Stimulated activated CD8-positive, alpha-beta memory T cell treated with anti-CD3 and anti-CD28 coated beads, Interleukin-7, amount 100 ng/mL, for 48 hours (primary cell): ENCODE measurements at places on chromosomes 12 and 14.

DNA sequence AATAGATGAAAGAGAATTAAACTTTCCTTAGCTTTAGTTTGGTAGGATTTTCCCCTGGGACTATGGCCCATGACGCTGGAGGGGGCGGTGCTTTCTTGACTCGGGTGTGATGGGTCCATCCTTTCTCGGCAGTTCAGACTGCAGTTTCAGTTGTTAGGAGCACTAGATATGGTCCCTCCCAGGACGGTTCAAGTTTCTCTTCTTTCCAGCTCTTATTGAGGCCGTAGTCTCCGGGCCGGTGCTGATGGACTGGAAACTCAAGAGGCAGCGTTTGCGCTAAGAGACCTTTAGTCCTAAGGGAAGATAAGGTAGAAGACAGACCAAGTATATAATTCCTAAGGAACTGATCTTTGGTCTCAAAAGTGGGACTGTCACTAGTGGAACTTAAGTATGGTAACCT lies 111.2 kb downstream of the RIN3 start:
- DNase-seq, result no peak

DNA sequence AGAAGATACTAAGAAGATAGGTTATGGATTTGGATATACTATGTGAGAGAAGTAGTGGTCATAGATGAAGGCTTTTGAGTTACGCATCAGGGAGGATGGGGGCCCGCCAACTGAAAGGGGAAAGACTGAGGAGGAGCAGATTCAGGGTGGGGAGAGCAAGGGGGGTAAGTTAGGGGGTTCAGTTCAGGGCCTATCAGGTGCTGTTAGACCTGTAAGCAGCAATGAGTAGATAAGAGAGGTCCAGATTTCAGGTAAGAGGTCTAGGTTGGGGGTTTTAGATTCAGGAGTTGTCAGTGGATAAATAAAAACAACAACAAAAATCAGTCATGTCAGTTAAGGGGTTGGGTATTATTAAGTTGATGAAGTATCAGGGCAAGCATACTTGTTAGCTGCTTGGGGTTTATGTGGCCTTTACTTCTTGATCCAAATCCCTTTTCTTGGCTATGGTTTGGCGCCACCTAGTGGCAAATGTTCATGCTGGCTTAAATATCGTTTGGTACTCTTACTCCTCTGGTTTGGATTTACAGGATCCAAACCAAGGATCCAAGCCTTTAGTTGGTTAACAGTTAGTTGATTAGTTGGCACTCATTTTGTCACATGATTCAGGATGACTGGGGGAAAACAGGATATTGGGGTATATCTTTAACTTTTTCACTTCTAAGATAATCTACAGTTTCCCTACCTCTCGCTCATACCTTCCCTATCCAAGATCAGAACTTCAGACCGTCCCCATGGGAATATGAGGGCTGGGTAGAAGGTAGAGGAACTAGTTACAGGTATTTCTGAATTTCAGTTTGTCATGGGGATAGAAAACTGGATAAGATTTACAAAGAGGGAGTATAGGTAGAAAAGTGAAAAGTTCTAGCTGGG lies 65.1 kb downstream of the PCNX1 start:
- DNase-seq, result peak; percentile 70

DNA sequence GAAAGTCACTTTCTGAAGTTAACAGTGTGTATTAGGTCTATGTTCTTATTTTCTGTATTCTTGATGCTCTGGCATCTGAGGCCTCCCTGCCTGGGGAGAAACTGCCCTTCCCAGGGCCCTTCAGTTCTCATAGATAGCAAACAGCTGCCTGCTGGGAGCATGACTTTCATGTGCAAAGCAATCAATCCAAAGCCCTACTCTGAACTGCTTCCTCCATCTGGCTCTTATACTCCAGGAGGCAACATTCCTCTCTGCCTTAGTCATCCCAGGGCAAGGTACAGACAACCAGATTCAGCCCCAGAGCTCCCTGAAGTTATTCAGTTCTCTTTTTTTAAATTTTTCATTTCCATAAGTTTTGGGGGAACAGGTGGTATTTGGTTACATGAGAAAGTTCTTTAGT lies 41.7 kb upstream of the RIN3 start:
- no peak for DNase-seq

DNA sequence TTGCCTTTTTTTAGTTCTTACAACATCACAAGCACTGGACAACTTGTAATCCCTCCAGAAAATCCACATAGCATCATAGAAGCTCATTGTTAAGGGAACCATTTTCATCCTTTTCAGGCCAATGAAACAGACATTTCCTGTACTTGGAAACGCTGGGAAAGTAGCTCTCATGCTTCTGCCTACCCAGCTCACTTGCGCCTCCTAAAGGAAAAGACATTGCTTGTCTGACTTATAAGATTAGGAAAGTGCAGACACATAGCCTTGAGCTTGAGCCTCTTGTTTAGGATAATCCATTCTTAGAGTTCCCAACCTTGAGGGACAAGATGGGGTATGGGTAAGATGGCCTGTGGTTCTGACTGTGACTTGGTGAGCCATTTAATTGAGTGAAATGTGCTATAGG lies 589.5 kb downstream of the NOVA1 start:
- no peak for DNase-seq

DNA sequence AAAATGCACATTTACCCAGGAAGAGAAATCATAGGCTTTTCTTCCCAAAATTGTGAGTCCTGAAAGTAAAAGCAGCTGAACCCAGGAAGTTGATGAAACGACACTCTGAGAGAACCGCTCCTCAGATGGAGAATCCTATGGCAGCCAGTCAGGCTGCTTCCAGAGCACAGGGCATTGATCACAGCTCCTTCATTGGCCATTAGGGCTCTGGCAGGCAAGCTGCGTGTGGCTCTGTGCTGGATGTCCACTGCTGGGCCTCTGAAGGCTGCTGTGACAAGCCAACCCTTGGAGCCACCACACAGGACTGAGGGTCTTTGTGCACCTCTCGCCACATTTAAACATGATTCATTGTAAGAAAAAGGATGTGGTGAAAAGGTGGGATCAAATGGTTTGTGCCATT lies 89.4 kb downstream of the EXOC5 start:
- DNase-seq, result no peak

DNA sequence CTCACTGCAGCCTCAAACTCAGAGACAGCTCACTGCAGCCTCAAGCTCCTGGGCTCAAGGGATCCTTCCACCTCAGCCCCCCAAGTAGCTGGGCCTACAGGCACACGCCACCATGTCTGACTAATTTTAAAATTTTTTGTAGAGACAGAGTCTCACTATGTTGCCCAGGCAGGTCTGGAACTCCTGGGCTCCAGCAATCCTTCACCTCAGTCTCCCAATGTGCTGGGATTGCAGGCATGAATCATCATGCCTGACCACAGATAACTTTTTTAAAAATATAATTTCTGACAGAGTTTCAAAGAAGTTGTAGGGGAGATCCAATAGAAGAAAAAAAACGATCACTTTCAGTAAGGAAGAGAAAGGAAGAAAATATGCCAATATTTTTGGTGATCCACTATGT lies 189.7 kb upstream of the CDKN3 start:
- DNase-seq, result no peak

- DNase-seq, result no peak
Observed at GRCh38 chr12:124323771-124324530, 29.1 kb downstream of the RFLNA start.

- DNase-seq, result no peak
Observed at GRCh38 chr14:71729596-71729995, 202.6 kb upstream of the RGS6 start.

DNA sequence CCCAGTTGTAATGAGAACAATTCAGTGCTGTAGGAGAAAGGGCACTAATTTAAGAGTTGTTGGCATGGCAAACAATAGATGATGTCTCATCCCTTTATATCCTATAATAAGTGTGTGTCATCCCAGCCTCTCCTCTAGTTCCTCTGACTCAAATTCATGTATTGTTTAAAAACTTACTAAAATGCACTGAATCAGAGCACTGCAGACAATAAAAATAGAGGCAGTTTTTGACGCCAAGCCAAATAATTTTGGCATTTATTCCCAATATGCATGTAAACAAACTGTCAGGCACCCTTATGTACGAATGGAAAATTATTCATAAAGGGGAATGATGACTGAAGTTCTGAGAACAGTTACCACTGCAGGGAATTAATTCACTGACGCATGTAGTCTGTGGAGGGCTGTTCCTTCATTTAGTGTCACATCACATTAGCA lies 57.9 kb upstream of the TMX1 start:
- DNase-seq, result no peak

- DNase-seq, result no peak
Observed at GRCh38 chr14:24256960-24257359, 6.0 kb downstream of the TGM1 start.

- no peak for DNase-seq
Observed at GRCh38 chr14:94384342-94384741, 4.1 kb downstream of the SERPINA1 start.

DNA sequence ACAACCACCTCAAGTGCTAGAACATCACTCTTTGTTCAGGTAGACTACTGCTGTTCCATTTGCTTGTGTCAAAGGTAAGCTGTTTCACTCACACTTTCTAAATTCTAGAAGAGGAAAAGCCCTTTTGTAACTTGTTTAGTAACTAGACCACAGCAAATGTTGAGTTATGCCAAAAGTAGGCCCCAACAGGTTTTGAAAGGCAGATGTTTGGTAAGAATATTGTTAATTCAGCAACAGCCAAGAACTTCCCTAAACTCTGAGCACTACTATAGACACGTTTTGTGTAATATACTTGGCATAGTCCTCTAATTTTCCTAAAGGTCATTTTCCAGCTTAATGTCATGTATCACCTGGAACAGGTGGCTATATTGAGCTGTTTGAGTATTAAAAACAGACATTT lies 79.0 kb downstream of the DCAF5 start:
- no peak for DNase-seq

DNA sequence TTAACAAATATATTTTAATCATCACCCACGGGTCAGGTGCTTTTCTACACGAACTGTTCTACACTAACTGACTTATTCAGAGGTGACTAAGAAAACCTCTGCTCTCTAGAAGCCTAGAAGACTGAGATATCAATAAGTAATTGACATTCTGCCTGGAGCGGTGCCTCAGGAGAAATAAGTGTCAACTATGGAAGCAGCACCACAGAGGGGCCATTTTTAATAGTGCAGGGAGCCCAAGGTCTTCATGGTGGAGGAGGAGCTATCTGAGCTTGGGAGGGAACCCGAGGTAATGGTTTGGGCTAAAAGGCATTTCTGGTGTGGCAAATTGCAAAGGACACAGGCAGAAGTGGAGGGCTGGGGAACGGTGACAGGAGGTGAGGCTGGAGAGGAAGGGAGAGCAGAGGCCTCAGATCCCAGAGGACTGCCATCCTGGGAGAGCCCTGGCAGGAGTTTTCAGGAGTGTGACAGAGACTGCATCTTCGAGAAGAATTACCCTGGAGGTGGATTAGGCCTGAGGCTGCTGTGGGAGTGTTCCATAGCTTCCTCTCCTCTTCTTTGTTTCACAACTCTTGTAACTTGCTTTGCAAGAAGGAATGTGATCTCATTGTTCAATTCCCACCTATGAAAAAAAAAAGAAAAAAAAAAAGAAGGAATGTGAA lies 123.1 kb downstream of the NPAS3 start:
- no peak for DNase-seq

- no peak for DNase-seq
Observed at GRCh38 chr12:19338405-19338804, 100.9 kb upstream of the AEBP2 start.

DNA sequence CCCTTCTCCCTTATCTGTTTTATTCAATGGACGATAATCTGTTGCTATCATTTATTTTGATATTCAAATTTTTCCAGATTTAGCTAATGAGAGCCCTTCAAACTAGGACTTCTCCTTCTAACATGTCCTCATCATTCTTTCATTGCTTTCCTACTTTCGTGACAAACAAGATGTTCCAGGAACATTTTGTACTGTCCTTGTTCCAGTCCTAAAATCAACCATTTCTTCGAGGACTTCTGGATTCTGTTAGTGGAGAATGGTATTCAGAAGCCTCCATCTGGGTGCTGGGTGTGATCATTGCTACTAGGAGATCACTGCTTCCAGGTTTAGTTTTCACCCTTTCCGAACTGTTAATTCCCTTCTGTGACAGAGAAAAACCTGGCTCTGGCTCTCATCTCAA lies 29.5 kb upstream of the FBXO34 start:
- no peak for DNase-seq

DNA sequence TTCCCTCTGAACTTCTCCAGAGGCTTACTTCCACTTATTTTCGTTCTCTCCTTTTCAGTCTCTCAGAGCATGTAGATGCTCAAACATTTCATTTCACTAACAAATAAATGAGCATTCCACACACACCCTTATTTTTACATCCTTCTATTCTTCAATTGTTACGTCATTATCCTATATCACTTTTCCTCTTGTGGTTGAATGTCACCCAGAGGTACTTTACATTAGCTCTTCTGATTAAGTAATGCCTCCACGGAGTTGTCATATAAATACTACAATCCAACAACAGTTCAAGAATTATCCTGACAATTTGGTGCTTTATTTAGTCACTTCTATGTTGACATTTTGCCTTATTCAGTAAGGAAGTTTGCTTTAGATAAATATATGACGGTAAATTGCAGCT lies 18.4 kb downstream of the FAR2 start:
- no peak for DNase-seq

- no peak for DNase-seq
Observed at GRCh38 chr14:76138758-76139723, 12.7 kb upstream of the GPATCH2L start.

DNA sequence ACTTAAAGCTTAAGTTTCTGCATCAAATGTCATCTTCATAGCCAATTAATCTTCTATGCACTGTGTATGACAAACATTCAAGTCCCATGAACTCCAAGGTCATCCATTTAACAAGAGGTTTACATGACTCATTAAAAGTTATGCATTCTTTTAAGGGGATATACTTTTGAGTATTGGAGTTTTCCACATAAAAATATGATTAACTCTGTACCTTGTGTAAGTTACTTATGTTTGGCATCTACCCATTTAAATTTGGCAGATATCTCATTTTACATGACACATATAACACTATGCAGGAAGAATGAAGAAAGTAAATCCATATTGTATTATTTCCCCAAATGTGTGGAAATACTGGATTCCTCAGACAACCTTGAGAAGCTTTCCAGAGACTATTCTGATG lies 240.2 kb downstream of the PAX9 start:
- no peak for DNase-seq

GRCh38 chr14:51304438-51304837 lies 64.4 kb downstream of the TMX1 start:
- peak; percentile 11 for DNase-seq

DNA sequence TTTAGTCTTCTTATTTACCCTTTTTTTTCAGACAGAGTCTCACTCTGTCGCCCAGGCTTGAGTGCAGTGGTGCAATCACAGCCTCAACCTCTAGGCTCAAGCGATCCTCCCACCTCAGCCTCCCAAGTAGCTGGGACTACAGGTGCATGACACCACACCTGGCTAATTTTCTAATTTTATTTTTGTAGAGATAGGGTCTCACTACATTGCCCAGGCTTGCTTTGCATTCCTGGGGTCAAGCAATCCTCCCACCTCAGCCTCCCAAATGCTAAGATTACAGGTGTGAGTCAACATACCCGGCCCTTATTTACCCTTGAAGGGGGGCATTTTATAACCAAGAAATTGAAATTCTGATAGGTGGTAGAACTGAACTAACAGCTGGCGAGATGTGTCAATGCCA lies 21.0 kb downstream of the HECTD4 start:
- no peak for DNase-seq
